ENCODE measurements at places on chromosomes 3 and 15.

- DNase-seq = no peak
Observed at GRCh38 chr3:72942427-72942826, 54.2 kb upstream of the PPP4R2 start.

GRCh38 chr15:73273181-73274002, 95.4 kb downstream of the HCN4 start:
- DNase-seq = peak; percentile 57

DNA sequence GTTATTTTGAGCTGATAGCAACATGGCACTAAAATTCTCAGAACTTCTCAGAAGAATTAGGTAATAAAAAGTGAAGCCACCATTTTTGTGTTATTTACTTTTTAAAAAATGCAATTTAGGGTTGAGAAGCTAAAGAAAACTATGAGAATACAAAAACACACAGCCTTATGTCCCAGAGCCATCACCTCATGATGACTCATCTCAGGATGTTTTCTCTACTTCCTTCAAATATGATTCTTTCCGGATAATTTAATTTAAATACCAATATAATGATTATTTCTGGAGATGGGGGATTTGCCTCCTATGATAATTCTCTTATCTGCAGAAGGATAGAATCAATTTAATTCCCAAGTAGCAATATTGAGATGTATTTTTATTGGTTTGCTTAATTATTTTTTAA, 105.6 kb upstream of the BFSP2 start:
- no peak for DNase-seq

DNA sequence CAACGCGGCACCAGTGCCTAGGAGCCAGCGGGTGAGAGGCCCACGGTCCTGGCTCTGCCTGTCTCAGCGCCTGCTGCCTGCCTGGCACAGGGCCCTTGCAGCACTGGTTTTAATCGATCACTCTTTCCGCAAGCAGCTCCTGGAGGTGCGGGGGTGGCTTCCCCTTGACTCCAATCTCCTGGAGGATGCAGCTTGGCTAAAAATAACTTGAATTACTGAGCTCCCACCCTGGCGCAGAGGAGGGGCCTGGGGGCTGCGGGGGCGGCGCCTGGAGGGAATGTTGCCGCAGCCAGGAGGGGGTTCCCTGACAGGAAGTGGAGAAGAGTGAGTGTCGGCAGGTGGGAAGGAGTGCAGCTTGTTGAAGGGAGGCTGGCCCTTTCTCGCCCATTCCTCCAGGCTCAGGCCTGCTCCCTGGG, 9.9 kb upstream of the RPL29 start:
- DNase-seq = no peak
